T follicular helper cell (primary cell): ENCODE measurements at places on chromosomes 4 and X.

GRCh38 chr4:138912704-138913340, 102.8 kb upstream of the NOCT start:
- DNase-seq: no peak

DNA sequence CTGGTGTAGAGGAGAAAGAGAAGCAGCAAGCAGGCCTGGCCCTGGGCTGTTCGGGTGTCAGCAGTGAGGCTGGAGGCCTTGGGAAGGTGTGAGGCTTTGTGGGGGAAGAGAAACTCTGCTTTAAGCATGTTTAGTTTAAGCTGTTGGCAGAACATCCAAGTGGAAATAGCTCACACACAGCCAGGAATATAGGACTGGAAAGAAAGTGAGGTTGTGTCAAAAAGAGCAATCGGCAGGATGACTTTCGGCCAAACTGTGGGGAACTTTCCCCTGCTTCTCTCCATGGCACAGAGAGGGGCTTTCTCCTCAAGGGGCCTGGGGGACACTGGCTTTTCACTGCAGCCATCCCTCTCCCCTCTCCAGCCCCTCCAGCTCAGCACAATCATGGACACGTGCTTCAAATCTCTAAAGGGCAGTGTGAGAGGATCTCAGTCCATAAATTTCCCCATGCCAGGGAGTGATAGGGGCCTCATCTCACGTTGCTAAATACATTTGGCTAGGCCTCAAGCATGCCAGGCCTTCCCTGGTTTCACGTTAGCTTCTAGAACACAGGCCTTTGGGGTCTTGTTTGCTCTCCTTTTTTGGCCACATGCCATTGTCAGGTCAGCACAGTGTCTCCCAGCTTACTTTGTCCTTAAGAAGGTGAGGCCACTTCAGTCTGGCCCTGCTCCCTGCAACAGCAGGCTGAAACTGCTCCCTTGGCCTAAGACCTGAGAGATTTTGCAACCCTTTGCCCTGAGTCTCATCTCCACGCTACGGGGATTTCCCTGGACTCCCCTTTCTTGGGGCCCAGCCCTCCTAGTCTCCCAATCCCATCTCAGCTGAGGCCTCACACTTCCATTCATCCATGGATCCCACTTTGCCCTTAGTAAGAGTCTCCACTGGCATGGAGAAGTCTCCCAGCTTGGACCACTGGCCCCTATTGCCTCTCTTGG, 8.3 kb upstream of the CITED1 start:
- no peak for DNase-seq

GRCh38 chrX:11446336-11446735, 153.1 kb downstream of the AMELX start:
- DNase-seq: no peak

DNA sequence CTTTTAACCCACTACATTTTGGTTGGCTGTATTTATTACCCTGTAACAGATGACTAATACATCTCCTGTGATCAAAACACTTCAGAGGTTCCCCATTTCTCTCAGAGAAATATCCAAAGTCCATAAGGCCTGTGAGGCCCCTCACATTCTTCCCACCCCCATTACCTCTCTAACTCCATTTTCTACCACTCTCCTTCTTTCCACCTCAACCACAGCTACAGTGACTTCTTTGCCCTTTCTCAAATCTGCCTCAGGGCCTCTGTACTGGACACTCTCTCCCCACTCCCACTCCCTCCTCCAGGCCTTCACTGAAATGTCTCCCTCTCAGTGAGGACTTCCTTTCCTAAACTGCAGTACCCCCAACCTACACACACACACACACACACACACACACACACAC, 8.4 kb upstream of the TMEM144 start:
- DNase-seq: no peak

GRCh38 chr4:17058536-17058915, 160.1 kb upstream of the LDB2 start:
- no peak for DNase-seq

DNA sequence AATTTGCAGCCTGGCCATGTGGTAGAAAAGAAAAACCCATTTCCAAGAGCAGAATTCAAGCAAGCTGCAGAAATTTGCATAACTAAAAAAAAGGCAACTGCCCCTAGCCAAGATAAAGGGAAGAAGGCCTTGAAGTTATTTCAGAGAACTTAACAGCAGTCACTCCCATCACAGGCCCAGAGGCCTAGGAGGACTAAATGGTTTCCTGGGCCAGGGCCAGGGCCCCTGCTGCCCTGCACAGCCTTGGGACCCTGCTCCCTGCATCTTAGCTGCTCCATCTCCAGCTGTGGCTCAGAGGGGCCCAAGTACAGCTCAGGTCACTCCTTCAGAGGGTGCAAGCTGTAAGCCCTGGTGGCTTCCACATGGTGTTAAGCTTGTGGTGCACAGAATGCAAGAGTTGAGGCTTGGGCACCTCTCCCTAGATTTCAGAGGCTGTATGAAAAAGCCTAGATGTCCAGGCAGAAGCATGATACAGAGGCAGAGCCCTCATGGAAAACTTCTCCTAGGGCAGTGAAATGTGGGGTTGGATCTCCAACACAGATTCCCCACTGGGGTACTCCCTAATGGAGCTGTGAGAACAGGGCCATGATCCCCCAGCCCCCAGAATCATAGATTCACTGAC, 6.7 kb upstream of the MID2 start:
- DNase-seq: no peak

GRCh38 chr4:8310306-8310705, 40.8 kb downstream of the HTRA3 start:
- DNase-seq: no peak

- DNase-seq: no peak
Observed at GRCh38 chrX:72620550-72621145, 48.0 kb upstream of the HDAC8 start.

- no peak for DNase-seq
Observed at GRCh38 chr4:64940698-64941097, 531.4 kb upstream of the TECRL start.
